Kidney glomerular epithelial cell (primary cell): ENCODE measurements at places on chromosomes 7 and 10.

DNA sequence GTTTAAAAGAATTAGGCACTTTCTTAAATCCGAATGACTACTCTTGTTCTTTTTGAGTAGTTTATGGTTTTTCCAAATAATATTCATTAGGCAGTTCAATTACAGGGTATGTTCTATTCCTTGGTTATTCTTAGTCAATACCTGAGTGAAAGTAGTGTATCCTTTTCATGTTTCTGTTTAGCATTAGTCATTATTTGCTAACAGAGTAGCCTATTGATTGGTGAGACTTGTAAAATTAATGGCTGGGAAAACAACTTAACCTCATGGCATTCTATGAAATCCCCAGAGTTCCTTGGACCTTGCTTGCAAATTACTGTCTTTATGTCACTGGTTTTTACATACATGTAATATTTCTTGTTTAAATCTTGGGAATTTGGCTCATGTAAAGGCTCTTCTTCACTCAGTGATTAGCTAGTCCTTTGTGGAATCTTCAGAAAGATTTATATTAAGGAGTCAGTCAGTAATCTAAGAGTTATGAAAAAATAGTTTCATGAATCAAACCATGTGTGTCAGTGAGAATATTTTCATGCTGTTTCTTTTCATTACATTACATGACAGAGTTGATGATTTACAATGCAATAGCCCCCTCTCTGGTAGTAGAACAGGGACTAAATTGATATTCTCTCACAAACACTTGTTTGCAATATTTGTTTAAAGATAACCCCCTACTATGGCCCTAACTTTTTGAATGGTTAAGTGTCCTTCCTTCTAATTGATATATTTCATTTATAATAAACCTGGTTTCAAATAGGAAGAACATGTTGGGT lies 81.5 kb upstream of the LRRTM3 start:
- DNase-seq: no peak

GRCh38 chr10:12186323-12186722 lies 9.4 kb downstream of the NUDT5 start:
- DNase-seq: no peak

- DNase-seq: no peak
Measured at GRCh38 chr10:8159341-8160165, 105.1 kb downstream of the GATA3 start.

GRCh38 chr10:79323602-79324001 lies 23.7 kb upstream of the PPIF start:
- DNase-seq: no peak

- no peak for DNase-seq
Measured at GRCh38 chr7:132097550-132098134, 478.6 kb downstream of the PLXNA4 start.

DNA sequence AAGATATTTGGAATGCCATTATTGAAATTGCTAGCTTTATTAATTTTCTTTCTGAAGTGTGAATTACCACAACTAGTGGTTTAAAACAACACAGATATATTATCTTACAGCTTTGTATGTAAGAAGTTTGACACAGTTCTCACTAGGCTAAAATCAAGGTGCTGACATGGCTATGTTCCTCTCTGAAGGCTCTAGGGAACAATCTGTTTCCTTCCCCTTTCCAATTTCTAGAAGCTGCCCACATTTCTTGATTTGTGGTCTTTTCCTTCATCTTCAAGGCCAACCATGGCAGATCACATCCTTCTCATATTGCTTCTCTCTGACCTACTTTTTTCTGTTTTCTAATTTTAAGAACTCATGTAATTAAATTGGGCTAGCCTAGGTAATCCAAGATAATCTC lies 43.3 kb upstream of the SLC26A3 start:
- no peak for DNase-seq

DNA sequence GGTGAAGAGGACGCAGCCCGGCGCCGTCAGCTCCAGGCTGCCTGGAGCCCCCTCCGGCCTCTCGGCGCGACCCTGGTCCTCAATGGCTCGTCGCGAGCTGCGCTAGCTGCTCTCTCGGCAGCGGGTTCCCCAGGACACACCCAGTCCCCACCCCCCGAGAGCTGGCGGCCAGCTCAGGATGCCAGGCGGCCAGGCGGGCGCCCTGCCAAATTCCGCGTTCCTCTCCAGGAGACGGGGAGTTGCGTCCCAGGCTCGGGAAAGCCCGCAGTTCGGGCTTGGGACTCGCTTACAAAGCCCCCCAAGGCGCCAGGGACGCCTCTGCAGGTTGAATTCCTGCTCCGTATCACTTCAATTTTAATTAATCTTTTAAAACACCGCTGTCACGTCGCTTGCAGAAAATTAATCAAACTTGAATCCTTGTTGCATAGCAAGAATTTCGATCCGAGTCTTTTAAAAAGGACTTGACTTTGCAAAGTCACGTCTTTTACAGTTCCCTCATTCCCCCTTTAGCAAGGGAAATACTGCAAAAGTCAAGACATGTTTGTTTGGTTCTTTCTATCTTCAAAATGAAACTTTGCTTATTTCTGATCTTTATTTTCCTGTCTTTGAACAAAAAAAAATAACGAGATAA lies 28.2 kb downstream of the SKIDA1 start:
- peak; percentile 86 for DNase-seq

- DNase-seq: no peak
Measured at GRCh38 chr10:70648427-70648826, 23.9 kb upstream of the ADAMTS14 start.

- DNase-seq: no peak
Measured at GRCh38 chr7:2012044-2012900, 220.5 kb downstream of the MAD1L1 start.

- peak; percentile 8 for DNase-seq
Measured at GRCh38 chr10:118332948-118333710, 9.0 kb downstream of the FAM204A start.

DNA sequence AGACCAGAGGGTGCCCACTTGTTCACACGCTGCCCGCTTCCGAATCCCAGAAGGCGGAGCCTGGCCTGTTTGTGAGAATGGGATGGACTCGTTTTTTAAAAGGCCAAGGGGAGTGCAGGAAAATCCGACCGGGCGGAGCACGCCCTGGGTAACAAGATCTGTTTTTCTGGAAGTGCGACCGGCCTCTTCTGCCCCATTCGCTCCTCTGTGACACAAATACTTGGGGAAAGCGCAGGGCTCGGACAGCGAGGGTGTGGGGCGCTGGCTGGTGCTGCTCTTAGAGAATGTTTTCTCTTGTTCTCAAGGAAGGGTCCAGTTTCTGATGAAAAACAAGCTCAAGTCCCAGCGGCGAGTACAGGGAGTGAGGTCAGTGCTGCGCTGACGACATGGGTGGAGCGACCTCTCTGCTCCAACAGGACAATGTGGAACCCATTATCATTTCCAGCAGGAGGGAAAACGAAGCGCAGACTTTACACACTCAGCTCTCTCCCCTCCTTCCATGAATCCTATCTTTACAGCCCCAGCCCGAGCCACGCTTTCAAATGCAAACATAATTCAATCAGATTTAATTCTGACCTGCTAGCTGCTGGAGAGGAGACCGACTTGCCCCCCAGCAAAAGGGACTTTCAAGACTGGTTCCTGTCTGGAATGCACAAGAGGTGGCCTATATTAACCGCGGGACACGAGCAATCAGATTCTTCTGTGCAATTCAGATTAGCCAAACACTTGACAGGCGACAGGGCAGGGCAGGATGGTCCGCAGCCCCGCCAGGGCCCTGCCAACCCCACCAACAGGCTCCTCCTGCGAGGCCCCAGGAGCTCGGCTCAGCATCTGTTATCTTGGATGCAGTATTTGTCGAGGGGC lies 1.1 kb downstream of the RADIL start:
- no peak for DNase-seq

- no peak for DNase-seq
Measured at GRCh38 chr7:29860186-29860585, 53.9 kb downstream of the WIPF3 start.

- no peak for DNase-seq
Measured at GRCh38 chr10:17647326-17647725, 3.4 kb downstream of the STAM start.

- no peak for DNase-seq
Measured at GRCh38 chr10:114499630-114500190, 95.4 kb upstream of the AFAP1L2 start.

DNA sequence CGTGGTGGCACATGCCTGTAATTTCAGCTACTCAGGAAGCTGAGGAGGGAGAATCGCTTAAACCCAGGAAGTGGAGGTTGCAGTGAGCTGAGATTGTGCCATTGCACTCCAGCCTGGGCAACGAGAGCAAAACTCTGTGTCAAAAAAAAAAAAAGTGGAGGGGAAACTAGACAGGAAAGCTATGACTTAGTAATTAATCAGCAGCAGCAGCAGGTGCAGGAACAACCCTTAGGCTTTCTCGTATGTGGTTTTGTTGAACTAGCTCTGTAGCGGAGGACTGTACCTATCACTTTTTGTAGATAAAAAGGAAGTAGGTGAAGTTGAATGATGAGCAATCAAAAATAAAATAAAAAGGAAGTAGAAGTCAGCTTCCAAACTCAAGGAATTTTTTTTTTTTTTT lies 76.9 kb upstream of the KMT2C start:
- no peak for DNase-seq

GRCh38 chr10:34985823-34986222 lies 104.3 kb downstream of the CUL2 start:
- no peak for DNase-seq

DNA sequence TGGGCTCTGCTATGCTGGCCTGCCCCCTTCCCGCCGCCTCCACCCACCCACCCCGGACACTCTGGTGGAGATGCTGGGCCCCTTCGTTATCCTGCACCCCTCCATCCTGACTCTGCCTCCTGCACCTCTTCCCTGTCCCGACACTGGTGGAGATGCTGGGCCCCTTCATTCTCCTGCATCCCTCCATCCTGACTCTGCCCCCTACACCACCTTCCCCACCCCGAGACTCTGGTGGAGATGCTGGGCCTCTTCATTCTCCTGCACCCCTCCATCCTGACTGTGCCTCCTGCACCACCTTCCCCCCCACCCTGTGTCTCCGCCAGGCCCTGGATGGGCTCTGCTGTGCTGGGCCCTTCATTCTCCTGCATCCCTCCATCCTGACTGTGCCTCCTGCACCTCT lies 15.0 kb downstream of the IDI2 start:
- DNase-seq: no peak

GRCh38 chr7:803243-803635 lies 29.0 kb upstream of the SUN1 start:
- DNase-seq: no peak

DNA sequence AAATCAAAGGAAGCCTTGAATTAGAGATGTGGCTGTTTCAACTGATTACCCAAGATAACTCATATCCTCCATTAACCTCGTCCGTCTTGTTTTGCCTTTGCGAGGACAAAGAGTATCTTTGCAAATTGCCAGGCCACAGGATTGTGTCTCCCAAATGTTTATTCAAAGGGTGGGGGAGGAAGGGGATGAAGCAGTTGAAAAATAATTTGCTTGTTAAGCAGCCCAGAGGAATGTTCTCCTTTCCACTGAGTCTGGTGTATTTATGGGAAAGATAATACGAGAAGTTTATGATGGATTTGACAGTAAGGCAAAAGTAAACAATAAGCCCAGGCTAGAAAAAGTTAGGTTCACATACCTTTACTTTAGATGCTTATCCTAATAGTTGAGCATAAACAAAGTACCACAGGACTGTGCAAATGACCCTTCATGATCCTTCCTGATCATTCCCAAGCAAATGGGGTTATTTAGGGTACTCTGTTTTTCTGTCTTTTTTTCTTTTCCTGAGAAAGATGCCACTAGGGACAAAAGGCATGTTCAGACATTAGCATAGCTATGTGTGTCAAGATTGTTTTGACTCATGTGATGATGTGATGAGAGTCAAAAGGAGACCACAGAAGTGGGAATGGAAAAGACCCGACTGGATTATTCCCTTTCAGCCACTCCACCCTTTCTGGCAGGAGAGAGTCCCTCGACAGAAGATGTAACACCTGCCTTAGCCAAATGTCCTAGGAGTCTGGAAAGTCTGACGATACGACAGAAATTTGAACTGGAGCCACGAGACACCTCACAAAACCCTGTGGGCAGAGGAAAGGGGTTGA lies 243.0 kb upstream of the GLI3 start:
- DNase-seq: no peak

DNA sequence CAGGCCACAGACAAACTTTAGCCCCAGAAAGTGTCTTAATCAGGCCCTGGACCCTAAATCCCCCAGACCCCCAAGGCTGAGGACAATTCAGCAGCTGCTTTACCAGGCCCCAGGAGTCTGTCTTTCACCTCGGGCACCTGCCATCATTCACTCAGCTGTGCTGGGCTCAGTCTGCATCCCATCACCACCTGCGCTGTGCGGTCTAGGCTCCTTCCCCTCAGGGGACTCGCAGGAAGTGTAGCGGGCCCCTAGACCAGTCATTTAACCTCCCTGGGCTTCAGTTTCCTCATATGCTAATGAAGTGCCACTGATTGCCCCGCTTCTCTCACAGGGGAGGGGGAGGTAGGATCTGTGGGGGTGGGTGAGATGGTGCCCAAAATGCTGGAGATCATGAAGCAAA lies 76.4 kb upstream of the ZMIZ1 start:
- no peak for DNase-seq

- peak; percentile 27 for DNase-seq
Measured at GRCh38 chr7:130070861-130071622, 708 bp downstream of the KLHDC10 start.

DNA sequence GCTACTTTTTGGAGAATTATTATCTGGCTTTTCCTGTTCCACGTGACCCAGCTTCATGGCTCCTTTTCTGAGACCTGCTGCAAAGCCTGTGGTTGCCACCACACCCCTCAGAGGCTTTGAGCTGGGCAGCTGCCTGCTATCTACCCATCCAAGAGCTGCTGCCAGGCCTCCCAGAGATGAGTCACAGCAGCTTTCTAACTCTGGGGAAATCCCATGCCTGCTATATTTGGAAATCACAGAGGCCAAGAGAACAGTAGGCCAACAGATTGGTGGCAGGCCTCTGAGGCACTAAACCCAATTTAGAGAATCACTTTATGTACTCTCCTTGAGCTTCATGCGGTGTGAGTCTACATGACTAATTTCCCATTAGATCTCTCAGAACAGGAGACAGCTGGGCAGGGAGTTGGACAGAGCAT lies 35.2 kb downstream of the SGCE start:
- peak; percentile 75 for DNase-seq

- DNase-seq: no peak
Measured at GRCh38 chr10:34885898-34886297, 70.8 kb upstream of the PARD3 start.

- no peak for DNase-seq
Measured at GRCh38 chr7:92754919-92755581, 81.3 kb downstream of the CDK6 start.

- DNase-seq: no peak
Measured at GRCh38 chr10:45180507-45180906, 134.9 kb downstream of the OR13A1 start.

GRCh38 chr10:43310872-43311271 lies 44.0 kb upstream of the RASGEF1A start:
- no peak for DNase-seq

DNA sequence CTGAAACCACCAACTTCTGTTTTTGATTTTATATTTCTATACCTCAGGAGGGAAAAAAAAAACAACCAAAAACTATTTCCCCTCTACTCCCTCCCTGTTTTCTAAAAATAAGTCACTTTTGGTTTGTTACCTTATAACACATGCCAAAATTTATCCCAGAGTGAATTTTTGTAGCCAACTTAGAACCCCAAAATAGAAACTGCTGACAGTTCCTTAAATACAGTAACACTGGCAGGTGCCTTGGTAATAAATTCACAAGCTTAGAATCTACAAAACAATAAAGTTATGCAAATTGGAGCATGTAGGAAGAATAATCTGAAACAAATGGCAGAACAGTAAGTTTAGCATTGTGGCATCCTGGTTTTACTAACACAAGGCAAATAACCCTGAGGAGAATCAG lies 165.0 kb upstream of the HDAC9 start:
- DNase-seq: no peak

- DNase-seq: no peak
Measured at GRCh38 chr7:113099284-113099919, 12.8 kb upstream of the GPR85 start.
